ENCODE measurements at places on chromosomes 11 and 22. TPM values are rescaled to one million over a fixed set of nuclear protein-coding genes. Genes with fewer than 3 reads are reported as not detected.

DNA sequence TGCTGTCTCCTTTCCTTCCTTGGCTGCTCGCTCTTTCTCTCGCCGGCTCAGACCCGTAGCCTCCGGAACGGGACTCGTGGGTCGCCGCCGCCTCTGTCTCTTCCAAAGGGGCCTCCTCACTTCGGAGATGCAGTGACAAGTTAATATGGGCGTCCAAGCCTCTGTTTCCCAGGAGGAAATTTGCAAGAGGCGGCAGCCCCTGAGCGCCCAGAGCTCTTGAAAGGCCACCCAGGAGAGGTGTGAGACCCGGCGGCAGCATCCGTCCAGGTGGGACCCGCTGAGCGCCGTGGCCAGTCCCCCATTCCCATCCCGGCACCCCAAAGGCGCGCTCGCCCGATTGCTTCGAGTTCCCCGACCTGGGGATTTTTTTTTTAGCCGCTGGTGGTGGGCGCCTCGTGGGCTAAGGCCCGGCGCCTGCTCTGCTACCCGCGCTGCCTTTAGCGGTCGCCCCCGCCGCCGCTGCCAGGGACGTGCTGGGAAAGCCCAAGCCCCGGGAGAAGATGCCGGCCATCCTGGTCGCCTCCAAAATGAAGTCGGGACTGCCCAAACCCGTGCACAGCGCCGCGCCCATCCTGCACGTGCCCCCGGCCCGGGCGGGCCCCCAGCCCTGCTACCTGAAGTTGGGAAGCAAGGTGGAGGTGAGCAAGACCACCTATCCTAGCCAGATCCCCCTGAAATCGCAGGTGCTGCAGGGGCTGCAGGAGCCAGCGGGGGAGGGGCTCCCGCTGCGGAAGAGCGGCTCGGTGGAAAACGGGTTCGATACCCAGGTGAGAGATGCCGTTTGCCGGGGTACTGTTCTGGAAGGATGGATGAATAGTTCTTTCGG, 772 bp downstream of the NAV2 start:
- peaks cover 50% of the 10 kb centered on the region for H3K27me3 ChIP-seq
- peaks cover 32% of the 10 kb centered on the region for H3K4me1 ChIP-seq
- no peaks in the 10 kb centered on the region for H3K36me3 ChIP-seq
- peak; percentile 20 for DNase-seq

MAJIN gene
- not detected for total RNA-seq

DNA sequence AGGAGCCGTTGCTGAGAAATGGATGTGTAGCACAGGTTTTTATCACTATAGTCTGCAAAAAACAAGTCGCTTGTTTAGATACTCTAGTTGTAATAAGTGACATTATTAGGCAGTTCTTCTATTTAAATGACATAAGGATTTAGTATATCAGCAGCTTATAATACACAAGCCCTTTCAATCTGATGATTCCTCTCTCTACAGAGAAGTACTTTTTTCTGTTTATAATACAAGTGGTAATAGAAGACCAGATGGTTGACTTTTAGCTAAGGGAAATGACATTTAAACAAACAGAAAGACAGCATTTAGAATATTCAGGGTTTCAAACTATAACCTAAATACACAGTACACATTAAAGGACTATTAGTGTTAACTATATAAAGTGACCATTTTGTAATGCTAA, 60.4 kb downstream of the IMMP1L start:
- no peak overlapping the region for H3K27ac ChIP-seq
- no peak for DNase-seq
- no peak overlapping the region for H3K4me3 ChIP-seq
- no peaks in the 10 kb centered on the region for H3K4me1 ChIP-seq

DNA sequence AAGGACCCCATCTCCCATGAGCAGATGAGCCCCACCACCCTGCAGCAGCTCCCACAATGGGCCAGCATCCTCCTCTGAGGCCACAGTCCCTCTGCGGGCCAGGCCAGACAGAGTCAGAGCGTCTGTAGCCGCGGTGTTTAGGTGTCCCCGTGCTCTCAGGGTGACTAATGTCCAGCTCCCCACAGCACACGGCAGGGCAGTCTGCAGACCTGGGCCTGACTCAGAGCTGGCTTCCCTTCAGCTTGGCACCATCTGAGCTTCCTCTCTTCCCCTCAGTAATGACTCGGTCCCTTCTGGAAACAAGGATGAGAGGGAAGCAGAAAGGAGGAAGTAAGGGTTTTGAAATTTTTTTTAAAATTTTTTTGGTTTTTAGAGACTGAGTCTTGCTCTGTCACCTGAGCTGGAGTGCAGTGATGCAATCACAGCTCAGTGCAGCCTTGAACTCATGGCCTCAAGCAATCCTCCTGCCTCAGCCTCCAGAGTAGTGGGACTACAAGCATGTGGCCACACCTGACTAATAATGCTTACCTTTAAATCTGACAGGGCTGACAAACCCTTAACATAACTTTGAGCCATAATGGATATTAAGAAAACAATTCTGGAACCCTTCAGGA, 28.5 kb downstream of the LRRC74B start:
- H3K36me3 ChIP-seq = no peaks in the 10 kb centered on the region
- no peak overlapping the region for H3K4me3 ChIP-seq
- no peak for DNase-seq
- H3K27ac ChIP-seq = no peak overlapping the region
- H3K27me3 ChIP-seq = no peaks in the 10 kb centered on the region

NOX4 gene
- total RNA-seq = 5.1 TPM

RIC8A gene
- total RNA-seq = 115 TPM

GRCh38 chr11:117684731-117685130, 112.3 kb downstream of the DSCAML1 start:
- peaks cover 12% of the 10 kb centered on the region for H3K4me1 ChIP-seq
- no peak overlapping the region for H3K4me3 ChIP-seq
- peaks cover 7% of the 10 kb centered on the region for H3K27me3 ChIP-seq
- no peak for DNase-seq
- peak overlapping the region; percentile 54 for H3K27ac ChIP-seq

DNA sequence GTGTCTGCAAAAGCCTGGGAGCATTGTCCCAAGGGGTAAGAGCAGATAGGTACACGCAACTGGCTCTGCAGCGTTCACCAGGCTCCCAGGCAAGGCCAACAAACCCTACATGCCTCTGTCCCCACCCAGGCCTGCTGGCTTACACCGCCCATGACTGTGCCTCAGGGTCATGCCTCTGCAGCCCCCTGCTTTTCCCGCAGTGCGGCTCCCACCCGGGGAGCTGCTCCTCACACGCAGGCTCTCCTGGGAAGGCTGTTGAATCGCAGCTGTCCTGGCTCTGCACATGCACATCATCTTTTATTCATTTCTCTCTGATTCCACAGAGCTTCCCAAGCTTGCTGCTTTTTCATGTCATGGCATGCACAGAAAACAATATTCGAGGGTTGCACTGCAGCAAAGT, 29.2 kb upstream of the B3GAT1 start:
- no peaks in the 10 kb centered on the region for H3K27me3 ChIP-seq
- peak overlapping the region; percentile 71 for H3K27ac ChIP-seq
- peaks cover 6% of the 10 kb centered on the region for H3K4me1 ChIP-seq

C11orf42 gene
- not detected for total RNA-seq

TRIM22 gene
- total RNA-seq = 3.1 TPM

DNA sequence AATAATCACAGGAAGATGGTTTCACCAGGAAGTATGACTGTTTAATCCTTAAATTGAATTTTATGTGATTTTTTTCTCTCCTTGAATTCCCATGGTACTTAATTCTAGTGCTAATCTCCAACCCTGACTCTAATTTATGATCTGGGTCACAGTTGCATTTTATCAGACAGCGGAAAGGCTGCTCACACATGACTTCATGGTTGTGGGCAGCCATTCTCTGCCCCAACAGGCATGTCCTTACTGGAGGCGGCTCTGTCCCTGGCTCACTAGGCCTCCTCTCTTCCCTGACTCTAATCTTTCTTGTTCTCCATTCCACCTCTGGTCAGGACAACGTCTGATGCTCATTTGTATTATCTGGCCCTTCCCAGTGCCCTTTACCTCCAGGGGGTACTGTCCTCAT, 184.4 kb downstream of the CHST1 start:
- no peak overlapping the region for H3K4me3 ChIP-seq
- no peak for DNase-seq
- peaks cover 5% of the 10 kb centered on the region for H3K4me1 ChIP-seq
- no peak overlapping the region for H3K27ac ChIP-seq

- H3K27ac ChIP-seq = no peak overlapping the region
- no peak for DNase-seq
- no peak overlapping the region for H3K4me3 ChIP-seq
- no peaks in the 10 kb centered on the region for H3K4me1 ChIP-seq
These were observed 16.7 kb downstream of the BCL2L13 start for GRCh38 chr22:17655289-17655688.

GRCh38 chr11:32188785-32189184, 97.9 kb downstream of the RCN1 start:
- no peaks in the 10 kb centered on the region for H3K36me3 ChIP-seq
- no peaks in the 10 kb centered on the region for H3K27me3 ChIP-seq
- DNase-seq = no peak
- no peak overlapping the region for H3K27ac ChIP-seq
- no peaks in the 10 kb centered on the region for H3K4me1 ChIP-seq

DNA sequence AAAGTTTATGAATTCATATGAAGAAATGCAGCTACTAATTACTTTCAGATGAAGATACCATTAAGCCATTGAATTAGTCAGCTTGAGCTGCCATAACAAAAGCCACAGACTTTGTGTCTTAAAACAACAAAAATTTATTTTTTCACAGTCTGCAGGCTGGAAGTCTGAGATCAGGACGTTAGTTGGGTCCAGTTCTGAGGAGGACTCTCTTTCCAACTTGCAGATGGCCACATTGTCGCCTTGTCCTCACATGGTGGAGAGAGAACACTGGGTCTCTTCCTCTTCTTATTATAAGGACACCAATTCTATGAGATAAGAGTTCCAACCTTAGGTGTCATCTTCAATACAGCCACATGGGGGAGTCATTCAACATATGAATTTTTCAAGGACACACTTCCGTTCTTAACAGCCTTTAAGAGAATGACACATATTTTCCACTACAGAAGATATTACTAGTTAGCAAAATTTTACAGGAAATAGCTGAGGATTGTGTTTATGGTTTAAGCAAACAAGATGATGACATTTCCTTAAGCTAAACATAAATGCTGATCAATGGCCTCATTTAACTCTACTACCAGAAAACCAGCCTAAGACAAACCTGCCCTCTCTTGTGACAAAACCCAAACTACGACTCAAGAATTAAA, 56.0 kb downstream of the DCUN1D5 start:
- DNase-seq = peak; percentile 9
- H3K27me3 ChIP-seq = no peaks in the 10 kb centered on the region
- no peaks in the 10 kb centered on the region for H3K4me1 ChIP-seq

DNA sequence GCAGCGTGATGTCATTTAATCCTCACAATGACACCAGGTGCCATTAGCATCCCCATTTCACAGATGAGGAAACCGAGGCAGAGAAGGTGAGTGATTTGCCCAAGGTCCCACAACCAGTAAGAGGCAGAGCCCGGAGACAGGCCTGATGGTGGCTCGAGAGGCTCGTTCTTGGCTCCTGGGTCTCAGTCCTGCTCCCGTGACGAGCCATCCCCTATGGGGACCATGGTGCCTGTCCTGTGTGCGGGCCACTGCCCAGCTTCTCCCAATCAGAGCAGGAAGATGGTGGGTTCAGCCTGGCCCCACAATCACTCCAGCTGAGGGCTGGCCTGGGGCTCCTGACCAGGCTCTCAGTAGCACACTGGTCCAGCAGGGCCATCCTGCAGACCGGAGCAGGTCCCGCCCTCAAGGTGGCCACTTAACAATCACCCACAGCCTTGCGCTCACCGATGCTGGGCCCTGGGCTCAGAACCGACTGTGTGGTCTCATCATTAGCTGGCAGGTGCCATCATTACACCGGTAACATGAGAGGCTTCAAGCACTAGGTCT, 3.6 kb downstream of the ALDH3B1 start:
- no peaks in the 10 kb centered on the region for H3K36me3 ChIP-seq
- peaks cover 62% of the 10 kb centered on the region for H3K4me1 ChIP-seq
- no peaks in the 10 kb centered on the region for H3K27me3 ChIP-seq
- DNase-seq = no peak
- no peak overlapping the region for H3K27ac ChIP-seq

DNAJB7 gene
- total RNA-seq = not detected

GRCh38 chr11:96309016-96309642, 33.9 kb downstream of the MAML2 start:
- H3K4me3 ChIP-seq = no peak overlapping the region
- no peak for DNase-seq
- peaks cover 66% of the 10 kb centered on the region for H3K4me1 ChIP-seq

GRCh38 chr11:106121570-106122320, 44.3 kb downstream of the AASDHPPT start:
- no peak overlapping the region for H3K4me3 ChIP-seq
- H3K27ac ChIP-seq = no peak overlapping the region
- H3K27me3 ChIP-seq = peaks cover 8% of the 10 kb centered on the region
- H3K36me3 ChIP-seq = no peaks in the 10 kb centered on the region

DNA sequence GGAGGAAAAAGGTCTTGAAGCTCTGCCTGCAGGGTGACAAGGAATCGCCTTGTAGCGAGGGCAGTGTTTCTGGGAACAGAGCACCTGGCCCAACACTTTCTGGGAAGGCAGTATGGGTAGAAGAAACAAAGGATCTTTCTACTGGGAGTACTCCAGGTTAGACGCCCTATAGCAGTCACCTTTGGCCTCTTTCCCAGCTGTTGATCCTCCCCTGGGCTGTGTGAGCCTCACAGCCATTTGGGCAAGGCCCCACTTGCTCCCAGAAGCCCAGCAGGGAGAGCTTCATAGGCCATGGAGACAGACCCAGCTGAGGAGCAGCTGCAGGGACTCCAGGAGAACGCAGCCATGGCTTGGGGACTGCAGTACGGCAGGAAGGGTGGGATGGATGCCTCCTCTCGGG, 1.2 kb downstream of the SLCO2B1 start:
- H3K27ac ChIP-seq = no peak overlapping the region
- H3K4me3 ChIP-seq = no peak overlapping the region
- H3K36me3 ChIP-seq = no peaks in the 10 kb centered on the region
- no peak for DNase-seq

FGF4 gene
- not detected for total RNA-seq

GRCh38 chr11:93494357-93494756, 48.8 kb downstream of the SMCO4 start:
- H3K4me3 ChIP-seq = no peak overlapping the region
- DNase-seq = no peak
- no peak overlapping the region for H3K27ac ChIP-seq
- no peaks in the 10 kb centered on the region for H3K27me3 ChIP-seq

SCGB1D2 gene
- not detected for total RNA-seq

CHADL gene
- total RNA-seq = 0.61 TPM

- H3K4me3 ChIP-seq = no peak overlapping the region
- H3K4me1 ChIP-seq = peaks cover 33% of the 10 kb centered on the region
- no peaks in the 10 kb centered on the region for H3K36me3 ChIP-seq
- DNase-seq = no peak
These were observed 249.1 kb downstream of the FAT3 start for GRCh38 chr11:92473736-92474135.

BUD13 gene
- total RNA-seq = 39.7 TPM

DNA sequence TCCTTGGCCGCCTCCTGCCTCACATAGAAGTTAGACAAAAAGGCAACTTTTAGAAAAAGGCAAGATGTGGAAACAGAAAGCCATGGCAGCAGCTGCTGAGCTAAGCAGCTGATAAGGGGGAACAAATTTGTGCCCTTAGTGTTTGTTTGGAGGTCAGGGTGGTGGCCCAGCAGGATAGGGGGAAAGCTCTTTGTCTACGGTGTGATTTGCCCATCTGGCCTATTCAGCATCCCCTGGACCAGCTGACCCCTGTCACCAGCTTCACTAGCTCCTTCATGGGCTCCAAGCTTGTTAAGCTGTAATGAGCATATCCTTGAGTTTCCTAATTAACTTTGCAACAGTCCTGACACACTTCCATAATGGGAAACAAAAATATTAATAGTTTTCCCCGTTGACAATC, 5.9 kb upstream of the ME3 start:
- no peaks in the 10 kb centered on the region for H3K36me3 ChIP-seq
- peak overlapping the region; percentile 6 for H3K4me3 ChIP-seq
- peaks cover 36% of the 10 kb centered on the region for H3K4me1 ChIP-seq
- peak overlapping the region; percentile 81 for H3K27ac ChIP-seq
- DNase-seq = no peak
